Stimulated activated CD8-positive, alpha-beta memory T cell treated with anti-CD3 and anti-CD28 coated beads, Interleukin-15, amount 100 ng/mL, for 1 hour (primary cell): ENCODE measurements at places on chromosomes 5 and 9.

DNA sequence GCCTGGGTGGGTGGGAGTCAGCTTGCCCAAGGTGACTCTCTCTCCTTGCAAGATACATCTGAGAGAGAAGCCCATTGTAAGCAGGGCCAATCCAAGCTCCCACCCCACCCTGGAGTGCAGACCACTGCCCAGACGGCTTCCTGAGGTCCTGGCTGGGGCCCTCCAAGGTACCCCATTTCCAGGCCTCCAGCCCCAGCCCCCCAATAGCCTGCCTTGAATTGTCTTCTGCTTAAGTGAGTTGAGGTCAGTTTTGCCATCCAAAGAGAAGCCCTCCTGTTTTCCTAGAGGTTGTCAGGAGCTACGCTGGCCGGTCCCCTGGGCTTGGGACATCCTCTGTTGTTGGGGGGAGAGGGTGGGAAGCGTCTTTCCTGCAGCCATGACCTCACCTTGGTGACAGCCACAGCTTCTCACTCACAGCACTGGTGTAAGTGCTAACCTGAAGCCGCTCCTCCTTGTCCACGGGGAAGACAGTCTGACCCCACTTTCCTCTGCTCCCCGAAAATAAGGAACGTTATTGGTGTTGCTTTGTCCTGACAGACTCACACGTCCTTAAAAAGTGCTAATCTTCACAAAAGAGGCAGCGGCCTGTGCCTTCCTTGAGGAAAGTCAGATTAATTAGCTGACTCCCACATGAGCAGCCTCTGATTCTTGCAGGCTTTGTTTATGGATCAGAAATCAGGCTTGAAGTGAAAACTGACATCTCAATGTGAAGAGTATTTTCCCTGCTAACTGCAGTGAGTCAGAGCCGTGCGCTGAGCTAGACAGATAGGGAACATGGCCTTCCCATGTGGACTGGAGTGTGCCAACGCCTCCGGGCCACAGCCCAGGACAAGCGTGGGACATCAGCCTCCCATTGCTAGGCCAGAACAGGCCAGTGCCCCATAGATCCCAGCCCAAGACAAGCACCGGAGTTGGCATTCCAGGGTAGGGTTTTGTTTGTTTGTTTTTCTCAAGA is 52.3 kb downstream of the ADAMTS2 start:
- no peak for DNase-seq

- DNase-seq: no peak
Observed at GRCh38 chr5:126677121-126677520, 76.4 kb downstream of the PHAX start.

DNA sequence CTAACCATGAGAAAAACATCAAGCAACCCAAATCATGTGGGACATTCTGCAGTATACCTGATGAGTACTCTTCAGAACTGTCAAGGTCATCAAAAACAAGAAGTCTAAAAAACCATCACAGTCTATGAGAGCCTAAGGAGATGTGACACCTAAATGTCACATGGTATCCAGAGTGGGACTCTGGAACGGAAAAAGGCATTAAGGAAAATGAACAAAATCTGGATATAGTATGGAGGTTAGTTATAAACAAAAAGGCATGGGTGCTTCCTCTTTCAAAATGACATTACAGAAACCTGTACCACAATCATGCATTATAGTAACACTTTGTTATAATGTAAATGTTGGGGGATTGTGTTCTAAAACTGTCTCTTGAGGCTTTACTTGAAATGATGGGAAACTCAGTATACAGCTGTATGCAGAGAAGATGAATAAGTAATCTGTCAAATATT is 47.4 kb downstream of the PRKACG start:
- no peak for DNase-seq

GRCh38 chr5:147619281-147619878 is 109.5 kb upstream of the DPYSL3 start:
- no peak for DNase-seq

- DNase-seq: peak; percentile 16
Observed at GRCh38 chr9:112751056-112751795, 666 bp downstream of the SNX30 start.

- peak; percentile 16 for DNase-seq
Observed at GRCh38 chr5:115544043-115544435, 536 bp downstream of the FEM1C start.

DNA sequence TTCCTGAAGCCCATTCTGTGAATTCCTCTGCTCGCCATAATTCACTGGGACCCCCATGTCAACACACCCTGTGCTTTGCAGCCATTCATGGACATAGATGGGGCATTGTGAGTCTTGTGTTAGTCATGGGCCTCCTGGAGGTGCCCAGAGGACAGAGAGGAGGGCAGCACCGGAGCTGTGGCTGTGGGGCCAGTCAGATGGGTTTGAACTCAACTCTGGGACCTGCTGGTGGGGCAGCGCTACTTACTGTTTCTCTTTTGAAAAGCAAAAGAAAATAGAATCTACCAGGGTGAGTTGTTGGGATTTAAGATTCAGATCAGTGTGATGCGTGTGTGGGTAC is 11.3 kb upstream of the EXOC3 start:
- no peak for DNase-seq

- DNase-seq: no peak
Observed at GRCh38 chr5:113336975-113337374, 97.8 kb downstream of the TSSK1B start.

DNA sequence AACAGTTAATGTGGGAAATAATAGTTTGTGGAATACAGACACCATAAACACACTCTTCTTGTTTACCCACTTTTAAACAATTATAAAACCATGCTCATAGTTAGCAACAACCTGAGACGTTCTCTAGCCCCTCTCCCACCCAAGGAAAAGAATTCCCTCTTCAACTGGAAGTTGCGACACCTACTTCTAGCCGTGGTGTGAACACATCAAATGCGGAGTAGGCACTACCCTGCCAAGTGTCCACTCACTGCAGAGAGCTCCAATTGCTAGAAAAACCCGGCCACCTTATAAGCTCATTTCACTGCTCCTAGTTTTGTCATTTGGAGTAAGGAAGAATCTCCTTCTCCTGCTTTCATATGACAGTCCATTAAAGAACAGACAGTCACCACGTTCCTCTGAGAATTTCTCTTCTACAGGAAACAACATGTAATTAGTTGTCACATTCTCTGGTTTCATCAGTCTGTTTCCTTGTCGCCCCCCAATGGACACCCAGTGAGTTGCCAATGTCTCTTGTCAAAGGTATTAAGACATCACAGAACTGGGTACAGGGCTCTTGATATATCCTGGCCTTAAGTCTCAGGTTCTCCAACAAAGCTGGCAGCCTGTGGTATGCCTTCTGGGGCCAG is 47.3 kb downstream of the PRLR start:
- DNase-seq: no peak

- no peak for DNase-seq
Observed at GRCh38 chr9:17894501-17895160, 315.8 kb downstream of the SH3GL2 start.

DNA sequence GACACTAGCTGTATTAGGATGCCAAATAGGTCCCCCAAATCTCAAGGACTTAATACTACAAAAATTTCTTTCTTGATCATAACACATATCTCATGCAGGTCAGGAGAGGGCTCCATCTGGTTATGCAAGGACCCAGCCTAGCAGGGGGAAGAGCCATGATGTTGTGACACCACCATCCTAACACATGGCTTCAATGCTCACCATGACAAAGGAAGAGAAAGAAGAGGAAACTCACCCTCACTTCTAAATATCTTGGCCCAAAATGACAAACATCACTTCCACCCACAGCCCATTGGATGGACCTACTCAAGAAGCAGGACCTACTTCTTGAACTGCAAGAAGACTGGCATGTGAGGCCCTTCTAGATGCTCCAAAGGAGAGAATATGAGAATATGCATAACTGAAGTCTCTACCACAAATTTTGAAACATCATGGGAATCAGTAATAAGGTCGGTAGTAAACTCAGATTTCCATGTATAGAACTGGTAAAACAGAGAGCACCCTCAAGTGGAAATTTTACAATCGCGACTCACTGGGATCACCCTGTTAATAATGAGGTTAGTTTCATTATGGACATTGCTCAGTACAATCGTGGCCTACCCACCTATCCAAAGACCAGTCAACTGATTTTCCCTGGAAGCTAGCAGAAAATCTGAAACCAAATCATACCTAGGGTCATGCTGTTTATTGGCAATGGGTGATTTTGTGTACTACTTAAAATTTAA is 308.2 kb downstream of the ACTL7B start:
- no peak for DNase-seq

DNA sequence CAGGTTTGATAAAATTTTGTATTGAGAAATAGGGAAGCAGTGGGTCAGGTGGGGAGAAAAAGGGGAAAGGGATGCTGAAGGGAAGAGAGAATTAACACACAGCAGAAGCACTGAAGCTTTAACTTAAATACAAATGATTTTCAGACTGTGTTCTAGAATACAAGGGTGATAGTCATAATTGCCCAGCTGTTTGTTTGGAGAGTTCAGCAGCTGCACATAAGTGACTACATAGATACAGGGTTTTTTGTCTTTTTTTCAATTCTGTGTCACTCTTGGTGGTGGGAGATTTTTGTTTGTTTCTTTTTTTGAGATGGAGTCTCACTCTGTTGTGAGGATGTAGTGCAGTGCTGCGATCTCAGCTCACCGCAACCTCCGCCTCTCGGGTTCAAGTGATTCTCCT is 590.4 kb upstream of the SEMA6A start:
- no peak for DNase-seq

DNA sequence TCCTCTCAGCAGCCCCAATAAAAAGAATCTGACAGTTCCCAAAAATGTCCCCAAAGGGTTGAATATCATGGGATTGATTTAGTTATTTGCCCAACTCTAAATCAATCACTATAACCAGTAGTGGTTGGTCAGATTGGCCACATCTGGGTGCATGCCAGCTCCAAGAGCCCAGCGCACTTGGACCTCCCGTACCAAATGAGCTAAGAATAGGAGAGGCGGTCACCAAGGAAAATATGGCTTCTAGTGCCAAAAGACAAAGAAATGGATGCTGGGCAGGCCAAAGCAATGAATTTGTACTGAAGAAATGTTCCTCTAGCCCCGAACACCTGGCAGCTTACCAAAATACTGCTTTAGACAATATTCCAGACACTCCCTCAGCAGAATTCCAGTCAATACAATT is 80.3 kb downstream of the RCL1 start:
- DNase-seq: no peak

GRCh38 chr9:130938184-130938651 is 829 bp downstream of the FIBCD1 start:
- DNase-seq: no peak

GRCh38 chr5:65073250-65073661 is 304.5 kb downstream of the CWC27 start:
- DNase-seq: no peak

DNA sequence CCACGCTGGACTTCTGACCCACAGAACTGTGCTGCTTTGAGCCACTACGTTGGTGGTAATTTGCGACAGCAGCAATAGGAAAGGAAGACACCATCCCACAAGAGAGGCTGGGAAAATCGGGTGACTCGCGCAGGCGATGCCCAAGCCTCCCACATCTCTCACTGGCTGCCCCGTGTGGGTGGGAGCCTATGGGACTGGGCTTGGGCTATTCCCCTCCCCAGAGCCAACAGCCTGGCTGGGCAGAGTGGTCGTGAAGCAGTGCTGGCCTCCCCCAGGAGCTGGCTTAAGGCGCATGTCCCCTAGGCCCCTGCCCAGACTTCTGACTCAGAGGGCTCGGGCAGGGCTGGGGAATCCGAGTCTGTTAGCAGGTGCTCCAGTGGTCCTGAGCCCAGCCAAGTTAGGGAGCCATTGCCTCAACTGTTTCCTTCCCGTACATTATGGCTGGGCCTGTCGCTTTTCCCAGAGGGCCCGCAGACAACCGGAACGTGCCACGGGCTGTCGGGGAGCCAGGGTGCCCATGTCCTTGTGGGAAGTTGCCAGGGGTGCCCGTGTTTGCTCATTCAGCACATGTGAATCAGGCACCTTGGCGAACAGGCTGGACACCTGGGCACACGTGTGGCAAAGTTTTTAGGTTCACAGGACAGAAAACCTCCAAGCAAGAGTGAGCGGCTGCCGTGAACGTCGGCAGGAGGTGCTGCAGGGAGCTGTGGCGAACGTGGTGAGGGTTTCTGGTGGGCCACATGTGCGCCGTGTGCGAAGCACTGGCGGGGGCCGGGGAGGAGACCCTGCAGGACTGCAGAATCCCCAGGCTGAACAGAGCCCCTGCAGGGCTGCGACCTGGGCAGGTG is 7.0 kb upstream of the RASGEF1C start:
- no peak for DNase-seq

DNA sequence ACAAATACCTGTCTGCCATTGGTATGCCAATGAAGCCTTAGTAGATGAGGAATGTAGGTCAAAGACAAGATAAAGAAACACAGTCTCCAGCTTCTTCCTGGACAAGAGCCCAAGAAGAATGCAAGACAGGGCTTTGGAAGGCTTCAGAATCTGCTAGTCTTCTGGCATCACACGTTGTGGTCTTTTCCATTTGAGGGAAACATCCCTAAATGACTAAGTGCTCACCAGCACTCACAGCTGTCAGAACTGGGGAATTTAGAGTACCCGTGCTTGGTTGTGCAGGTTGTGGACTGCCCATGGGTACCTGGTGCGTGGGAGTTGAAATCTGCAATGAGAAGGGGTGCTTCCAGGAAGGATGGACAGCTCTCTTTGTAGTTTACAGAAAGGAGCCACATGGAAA is 27.1 kb upstream of the NFIB start:
- DNase-seq: no peak

- no peak for DNase-seq
Observed at GRCh38 chr9:63859475-63860215, 1425.4 kb downstream of the FOXD4L5 start.

DNA sequence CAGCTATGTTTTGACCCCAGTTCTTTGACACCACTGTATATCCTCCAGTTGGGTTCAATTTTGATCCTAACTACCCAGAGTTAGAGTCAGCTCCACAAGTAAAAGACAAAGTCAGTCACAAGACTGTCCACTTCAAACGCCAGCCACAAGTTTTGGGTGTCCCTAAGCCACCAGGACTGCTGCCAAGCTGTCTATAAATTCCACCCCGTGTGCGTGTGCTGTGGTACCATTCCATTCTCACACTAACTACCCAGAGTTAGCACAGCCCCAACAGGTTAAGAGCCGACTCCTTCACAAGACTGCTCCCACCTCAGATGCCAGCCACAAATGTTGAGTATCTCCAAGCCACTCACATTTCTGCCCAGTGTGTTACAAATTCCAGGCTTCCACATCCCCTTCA is 56.7 kb downstream of the APC start:
- DNase-seq: no peak
